ENCODE measurements at places on chromosomes 3 and 15.

DNA sequence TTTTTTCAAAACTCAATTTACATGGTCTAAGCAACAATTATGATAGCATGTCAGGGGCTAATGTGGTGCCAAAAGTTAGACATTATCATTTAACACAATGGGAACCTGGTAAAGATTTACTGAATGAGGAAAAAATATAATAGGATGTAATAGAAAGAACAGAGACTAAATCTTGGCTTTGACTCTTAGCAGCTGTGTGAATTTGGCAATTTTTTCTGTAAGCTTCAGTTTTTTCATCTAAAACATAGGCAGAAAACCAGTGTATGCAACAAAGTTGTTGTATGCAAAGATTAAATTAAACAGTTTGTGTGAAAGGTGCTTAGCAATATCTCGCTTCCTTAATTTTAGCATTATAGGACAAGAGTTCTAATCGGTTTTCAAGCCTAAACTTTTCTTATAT, 57.6 kb downstream of the ZBTB20 start:
- DNase-seq = no peak

DNA sequence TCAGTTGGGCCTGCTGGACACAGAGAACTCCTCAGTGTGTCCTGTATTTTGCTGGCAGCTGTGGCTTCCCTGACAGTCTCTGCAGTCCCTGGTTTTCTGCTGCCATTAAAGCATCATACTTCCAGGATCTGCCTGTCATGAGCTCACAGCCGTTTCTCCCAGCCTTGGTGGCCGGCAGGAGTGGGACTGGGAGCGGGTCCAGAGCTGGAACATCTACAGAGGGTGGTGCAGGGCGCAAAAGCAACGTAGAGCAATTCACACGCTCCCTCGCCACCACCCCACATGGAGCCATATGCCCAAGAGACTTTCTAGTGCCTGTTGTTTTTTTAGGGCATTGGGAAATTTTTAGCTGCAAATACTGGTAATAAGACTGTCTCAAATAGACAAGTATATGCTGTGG, 33.6 kb downstream of the ABTB1 start:
- no peak for DNase-seq

DNA sequence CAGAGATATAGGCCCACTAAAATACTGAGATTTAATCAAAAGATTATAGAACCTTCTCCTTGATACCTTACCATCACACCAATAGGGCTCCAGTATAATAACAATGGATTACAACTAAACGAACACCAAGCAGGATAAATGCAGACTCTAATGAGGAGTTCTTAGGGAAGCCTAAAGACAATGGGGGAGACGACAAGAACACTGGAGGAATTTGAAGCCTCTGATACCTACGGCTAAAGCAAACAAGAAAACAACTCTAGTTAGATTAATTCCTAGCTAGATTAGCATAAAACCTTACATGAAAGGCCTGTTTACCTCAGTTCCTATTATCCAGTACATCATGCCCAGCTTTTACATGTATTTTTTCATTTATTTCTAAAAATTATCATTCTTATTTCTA, 35.1 kb downstream of the NGLY1 start:
- no peak for DNase-seq

GRCh38 chr3:189586941-189587663, 44.1 kb upstream of the TP63 start:
- no peak for DNase-seq

DNA sequence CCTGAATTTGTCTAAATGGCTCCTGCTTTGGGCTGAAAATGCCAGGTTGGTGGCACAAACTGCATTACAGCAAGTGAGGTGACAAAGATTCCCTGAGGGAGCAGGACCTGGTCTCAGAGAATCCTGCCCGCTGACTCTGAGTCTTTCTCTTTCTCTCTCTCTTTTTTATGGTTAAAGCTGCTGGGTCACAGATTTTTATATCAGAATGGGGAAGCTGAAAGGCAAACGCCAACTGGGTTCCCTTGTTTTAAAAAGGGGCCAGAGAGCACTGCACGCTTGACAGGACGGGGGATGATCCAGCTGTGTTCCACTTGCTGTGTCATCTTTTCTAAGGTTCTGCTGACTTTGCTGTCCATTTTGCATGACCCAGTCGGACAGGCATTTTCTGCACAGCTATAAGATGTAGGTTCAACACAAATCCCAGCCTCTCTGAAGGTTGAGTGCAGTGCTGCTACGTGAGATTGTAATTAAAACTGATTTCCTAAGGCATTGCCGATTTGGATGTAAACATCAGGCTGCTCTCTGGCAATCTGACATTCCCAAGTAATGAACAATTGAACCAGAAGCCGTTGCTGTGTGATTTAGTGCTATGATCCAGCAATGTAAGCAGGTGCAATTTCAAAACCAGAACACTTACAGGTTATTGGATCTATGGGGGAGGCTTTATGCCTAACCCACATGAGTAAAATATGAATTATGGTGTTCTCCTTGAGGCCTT, 25.8 kb downstream of the ARHGEF3 start:
- no peak for DNase-seq

DNA sequence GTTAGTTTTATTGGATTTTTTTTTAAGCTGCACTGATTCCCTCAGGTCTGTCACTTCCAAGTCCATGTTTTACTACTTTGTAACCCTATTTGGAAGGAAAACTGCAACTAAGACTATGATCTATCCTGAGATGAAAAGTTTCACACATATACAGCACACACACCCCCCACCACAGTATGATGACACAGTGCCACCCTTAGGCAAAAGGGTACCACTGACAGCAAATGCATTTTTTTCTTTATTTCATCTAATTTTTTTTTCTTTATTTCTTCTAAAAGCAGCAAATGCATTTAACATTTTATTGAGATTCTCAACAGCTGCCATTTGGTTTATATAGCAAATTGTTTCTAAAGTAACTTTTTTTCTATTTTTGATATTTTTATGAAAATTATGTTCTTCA, 21.2 kb downstream of the NGRN start:
- no peak for DNase-seq

- DNase-seq = no peak
These were observed 38.8 kb downstream of the SLC12A1 start for GRCh38 chr15:48244921-48245320.

- no peak for DNase-seq
These were observed 392.3 kb upstream of the ZNF717 start for GRCh38 chr3:76177610-76178009.

- DNase-seq = no peak
These were observed 1.7 kb upstream of the CCR8 start for GRCh38 chr3:39327746-39328349.

- no peak for DNase-seq
These were observed 2.1 kb downstream of the RNF168 start for GRCh38 chr3:196501316-196502044.

DNA sequence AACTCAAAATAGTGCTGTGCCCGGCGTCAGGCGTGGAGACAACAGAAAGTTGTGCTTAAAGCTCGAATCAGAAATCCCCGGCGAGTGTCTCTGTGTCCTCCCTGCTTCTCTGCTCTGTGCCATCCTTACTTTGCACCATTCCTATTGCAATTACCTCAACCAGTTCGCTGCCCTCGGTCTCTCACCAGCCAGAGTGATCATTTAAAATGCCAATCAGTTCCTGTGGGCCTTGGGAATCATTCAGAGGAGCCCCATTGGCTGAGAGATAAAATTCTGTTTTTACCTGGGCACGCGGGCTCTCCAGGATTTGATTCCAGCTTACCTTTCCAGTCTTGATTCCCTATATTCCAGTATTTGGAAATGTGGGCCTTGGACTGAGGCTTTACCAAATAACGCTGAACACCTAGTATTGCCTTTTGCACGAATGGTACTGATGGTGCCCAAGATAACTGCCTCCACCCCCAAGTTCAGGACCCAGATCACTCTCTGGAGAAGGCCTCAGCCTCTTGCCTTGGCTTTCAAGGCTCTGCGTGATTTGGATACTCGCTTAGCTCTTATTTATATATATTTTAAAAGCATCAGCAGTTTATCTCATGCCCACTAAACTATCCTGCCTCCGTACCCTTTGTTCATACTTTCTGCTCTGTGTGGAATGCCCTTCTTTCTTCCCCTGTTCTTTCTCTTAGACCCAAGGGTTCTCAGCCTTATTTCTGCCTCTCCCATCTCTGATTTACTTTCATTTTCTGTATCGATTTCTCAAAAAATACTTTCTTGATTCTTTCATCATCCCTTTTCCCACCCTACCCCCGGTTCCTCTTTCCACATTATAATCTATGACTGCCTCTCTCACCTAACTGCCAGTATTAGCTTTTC, 863 bp downstream of the PSMA4 start:
- no peak for DNase-seq

DNA sequence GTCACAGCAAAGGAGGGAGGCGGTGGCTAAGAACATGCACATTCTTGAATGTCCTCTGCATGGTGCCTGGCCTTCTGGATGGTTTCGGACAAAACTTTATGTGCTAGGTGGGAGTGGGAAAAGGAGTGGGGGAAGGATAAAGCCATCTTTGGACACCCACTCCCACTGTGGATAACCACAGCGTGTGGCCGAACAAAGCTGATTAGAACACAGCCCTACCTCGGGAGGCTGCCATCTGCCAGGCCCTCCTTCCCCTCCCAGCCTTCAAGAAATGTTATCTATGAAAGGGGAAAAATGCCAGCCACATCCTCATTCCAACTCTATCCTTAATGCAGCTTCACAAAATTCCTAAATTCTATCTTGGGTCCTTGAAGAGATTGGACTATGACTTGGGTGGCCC, 18.8 kb downstream of the AMOTL2 start:
- no peak for DNase-seq

GRCh38 chr3:178454726-178455125, 81.5 kb upstream of the KCNMB2 start:
- DNase-seq = no peak

GRCh38 chr3:175486255-175486654, 627.1 kb downstream of the NAALADL2 start:
- no peak for DNase-seq

GRCh38 chr15:66388576-66388975, 1.9 kb downstream of the MAP2K1 start:
- DNase-seq = no peak

DNA sequence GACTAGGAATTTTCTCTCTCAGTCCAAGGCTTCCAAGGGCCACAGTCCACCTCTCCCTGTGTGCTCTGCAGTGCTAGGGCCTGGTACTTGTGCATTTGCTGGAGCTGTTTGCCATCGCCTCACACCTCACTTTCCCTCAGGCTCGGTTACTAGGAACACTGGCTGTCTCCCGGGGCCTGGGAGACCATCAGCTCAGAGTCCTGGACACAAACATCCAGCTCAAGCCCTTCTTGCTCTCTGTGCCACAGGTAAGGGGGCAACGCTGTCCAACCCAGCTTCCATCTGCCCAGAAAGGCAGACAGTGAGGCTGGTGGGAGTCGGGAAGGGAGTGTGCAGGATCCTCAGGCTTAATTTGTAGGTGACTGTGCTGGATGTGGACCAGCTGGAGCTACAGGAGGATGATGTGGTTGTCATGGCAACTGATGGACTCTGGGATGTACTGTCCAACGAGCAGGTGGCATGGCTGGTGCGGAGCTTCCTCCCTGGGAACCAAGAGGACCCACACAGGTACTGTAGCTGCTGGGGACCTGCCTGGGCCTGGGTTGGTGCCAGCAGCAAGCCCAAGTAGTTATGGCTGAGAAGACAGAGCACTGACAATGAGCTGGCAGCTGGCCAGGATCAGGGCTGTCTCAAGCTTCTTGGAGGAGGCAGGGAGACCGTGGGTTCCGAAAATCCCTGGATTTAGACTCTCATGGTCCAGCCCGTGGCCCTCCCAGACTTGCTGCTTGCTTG, 3.4 kb downstream of the PPM1M start:
- peak; percentile 20 for DNase-seq

Measured in activated naive CD4-positive, alpha-beta T cell (primary cell).